ENCODE measurements at places on chromosomes 3 and 15.
A peak's percentile ranks its signal among the peaks of the same experiment; 100 is the strongest.

DNA sequence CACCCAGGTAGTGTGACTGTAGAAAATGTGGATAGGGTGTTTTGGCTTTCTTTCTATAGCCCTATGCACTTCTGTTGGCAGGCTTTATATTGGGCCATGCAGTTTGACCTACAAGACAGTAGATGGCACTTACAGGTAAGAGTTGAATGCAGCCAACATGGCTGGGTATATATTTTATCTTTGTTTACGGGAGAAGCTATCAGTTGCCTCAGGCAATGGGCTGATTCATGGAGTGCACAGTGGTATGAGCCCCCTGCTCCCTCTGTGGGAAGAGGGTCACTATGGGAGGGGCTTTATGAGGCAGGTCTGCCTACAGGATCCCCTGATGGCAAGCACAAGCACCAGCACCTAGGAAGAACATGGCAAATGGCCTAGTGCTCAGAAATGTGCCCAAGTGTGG, 301.2 kb upstream of the CDIN1 start:
- peak; percentile 16 for DNase-seq

DNA sequence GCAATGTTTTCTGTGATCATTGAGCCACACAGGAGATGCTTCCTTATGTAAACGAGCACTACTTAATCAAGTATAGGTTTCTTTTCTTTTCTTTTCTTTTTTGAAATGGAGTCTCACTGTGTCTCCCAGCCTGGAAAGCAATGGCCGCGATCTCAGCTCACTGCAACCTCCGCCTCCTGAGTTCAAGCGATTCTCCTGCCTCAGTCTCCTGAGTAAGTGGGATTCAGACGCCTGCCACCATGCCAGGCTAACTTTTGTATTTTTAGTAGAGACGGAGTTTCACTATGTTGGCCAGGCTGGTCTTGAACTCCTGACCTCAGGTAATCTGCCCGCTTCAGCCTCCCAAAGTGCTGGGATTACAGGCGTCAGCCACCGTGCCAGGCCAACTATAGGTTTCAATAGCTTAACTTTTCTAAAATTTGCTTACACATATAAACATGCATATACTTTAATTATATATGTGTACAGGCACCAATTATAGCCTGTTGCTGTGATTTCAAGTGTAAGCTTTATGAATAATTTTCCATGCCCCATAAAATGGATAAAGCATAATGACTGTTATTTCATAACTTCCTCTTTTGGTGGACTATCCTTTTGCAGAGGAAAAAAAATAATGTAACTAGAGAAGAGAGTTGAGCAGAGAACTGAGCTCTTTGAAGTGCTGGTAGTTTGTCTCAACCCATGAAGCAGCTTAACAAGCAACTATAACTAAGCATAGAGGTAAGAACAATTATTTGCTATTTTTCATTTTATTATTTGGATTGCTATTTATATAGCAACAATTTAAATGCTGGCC, 24.8 kb upstream of the MBNL1 start:
- no peak for DNase-seq

GRCh38 chr3:52088445-52089367, 32.3 kb upstream of the DUSP7 start:
- DNase-seq: peak; percentile 40

DNA sequence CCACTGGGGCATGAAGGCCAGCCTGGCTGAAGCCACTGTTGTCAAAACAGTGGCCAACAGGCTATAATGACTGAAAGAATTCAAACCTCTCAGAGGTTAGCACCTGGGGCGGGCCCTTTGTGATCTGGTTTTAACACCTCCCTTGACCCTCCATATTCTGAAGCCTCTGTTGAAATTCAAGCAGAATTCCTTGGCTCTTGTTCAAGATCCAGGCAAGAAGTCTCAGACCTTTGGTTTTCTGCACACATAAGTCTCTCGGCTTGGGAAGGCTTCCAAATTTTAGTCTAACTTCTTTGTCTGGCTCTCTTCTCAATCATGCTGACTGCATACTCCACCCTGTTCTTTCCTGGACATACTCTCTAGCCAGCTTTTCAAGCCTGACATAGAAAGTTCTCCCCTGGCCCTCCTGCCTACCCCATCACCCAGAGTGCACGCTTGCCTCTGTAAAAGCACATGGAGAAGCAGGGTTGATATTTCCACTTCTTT, 144.5 kb downstream of the PDZRN3 start:
- DNase-seq: peak; percentile 77

- peak; percentile 53 for DNase-seq
Measured at GRCh38 chr3:4904811-4905695, 74.2 kb upstream of the BHLHE40 start.

DNA sequence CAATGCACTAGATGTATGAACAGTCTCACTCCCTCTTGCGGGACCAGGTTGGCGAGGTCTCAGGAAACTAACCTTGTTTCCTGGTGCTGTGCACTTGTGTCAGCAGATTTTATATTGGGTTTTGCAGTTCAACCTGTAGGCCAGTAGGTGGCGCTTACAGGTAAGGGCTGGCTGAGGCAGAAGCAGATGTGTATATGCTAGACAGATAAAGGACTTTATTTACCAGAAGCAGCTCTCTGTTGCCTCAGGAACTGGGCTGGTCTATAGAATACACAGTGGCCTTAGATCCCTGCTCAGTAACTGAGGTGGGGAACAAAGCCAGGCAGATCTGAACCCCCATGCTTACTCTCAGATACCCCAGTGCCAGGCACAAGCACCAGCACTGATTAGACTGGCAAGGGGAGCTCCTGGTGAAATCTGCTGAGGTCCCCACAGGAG, 296.8 kb downstream of the DOCK3 start:
- peak; percentile 19 for DNase-seq

GRCh38 chr3:129822679-129823078, 70.8 kb downstream of the TMCC1 start:
- DNase-seq: peak; percentile 34

DNA sequence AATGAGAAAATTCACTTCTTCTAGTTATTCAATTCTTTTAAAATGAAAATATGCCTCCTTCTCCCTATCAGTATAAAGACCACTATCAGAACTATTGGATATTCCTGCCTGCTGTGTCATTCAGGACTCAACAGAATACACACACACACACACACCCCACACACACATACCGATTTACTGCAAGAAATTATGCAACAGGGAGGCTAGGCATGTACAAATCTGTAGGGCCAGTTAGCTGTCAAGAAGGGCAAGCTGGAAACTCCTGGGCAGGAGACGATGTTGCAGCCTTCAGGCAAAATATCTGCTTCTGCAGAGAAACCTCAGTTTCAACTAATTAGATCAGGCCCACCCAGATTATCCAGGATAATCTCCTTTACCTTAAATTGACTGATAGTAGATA, 13.9 kb upstream of the RYR3 start:
- DNase-seq: no peak

DNA sequence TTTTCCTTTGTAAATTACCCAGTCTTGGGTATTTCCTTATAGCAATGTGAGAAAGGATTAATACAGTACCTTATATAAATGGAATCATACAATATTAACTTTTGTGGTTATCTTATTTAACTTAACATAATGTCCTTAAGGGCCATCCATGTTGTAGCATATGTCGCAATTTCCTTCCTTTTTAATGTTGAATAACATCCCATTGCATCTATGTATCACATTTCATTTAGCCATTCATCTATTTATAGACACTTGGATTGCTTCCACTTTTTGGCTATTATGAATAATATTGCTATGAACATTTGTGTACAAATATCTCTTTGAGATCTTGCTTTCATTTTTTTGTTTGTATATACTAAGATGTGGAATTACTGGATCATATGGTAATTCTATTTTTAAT, 342.2 kb downstream of the PDCD6IP start:
- no peak for DNase-seq

DNA sequence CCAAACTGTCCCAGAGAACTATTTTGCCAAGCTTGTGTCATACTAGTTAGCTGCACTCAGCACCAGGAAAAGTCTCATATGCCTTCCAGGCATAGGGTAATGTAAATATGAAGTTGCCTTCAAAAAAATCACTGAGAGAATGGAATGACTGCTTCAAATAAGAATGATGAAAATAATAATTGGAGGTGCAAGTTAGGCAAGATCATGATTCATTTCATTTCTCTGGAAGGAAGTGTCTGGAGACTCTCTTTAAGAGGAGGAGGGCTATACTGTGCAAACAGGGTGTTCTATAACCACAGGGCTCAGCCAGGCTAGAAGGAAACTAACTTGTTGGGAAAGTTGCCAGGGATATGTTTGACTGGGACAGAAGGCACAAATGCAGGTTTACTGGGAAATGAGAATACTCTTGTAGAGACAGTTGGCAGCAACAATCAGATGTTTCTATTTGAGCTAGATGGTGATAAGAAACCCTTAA, 4.3 kb downstream of the SIDT1 start:
- peak; percentile 22 for DNase-seq

DNA sequence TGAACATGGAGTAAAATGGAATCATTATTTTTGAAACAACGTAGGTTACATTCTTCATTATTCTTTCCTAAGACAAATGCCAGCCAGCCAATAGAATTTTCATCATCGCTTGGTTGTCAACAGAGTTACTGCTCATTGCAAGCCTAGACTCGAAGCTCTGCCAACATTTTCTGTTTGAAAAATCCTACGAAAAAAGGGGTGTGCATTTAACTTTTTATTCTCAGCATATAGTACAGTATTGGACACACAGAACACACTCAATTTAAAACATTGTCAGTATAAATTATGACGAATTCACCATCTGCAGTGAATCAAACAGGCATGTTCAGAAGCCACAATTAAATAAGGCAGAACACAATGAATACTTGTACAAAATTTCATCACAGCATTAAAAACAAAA, 232.1 kb downstream of the NR1D2 start:
- peak; percentile 26 for DNase-seq

DNA sequence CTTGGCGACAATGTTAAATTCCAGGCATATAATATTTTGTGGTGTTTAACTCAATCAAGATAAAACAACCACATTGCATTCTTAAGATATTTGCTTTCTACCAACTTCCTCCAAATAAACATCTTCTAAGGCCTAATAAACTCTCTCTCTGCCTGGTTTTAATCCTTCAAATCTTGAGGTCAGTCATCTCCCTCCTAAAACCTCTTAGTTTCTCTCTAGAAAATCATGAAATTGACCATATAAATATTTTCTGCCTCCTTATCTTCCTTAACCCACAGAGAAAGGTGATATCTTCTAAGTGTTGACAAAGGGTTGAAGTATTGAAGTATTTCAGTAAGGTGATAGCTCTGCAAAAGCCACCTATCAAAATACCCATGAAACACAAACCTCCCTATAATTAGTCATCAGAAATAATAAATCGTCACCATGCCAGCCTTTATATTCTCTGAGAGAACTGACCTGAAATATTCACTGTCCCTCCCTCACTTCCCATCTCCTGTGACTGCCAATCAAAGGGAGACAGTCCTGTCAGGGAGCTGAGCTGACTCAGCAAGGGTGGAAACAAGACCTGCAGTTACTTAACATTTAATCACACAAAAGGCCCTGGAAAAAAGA, 1261.1 kb downstream of the ROBO1 start:
- peak; percentile 48 for DNase-seq

- no peak for DNase-seq
Measured at GRCh38 chr3:131485119-131485518, 17.7 kb downstream of the MRPL3 start.

DNA sequence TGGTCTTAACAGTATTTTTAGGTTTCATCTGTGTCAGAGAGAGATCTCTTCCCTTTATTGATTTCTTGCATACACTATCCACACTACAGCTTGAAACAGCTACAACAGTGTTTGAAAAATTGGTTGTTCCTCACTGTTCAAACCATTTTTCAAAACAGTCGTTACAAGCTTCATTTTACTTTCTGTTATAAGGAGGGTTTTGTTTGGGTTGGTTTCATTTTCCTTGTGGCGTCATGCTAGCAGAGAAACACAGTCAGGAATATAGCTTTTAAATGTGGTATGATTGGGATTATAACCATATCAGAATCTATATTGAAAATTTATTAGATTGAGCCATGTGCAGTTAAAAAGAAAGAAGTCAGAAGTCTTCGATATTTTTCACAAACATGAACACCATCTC, 400.6 kb downstream of the ZBTB20 start:
- DNase-seq: no peak

DNA sequence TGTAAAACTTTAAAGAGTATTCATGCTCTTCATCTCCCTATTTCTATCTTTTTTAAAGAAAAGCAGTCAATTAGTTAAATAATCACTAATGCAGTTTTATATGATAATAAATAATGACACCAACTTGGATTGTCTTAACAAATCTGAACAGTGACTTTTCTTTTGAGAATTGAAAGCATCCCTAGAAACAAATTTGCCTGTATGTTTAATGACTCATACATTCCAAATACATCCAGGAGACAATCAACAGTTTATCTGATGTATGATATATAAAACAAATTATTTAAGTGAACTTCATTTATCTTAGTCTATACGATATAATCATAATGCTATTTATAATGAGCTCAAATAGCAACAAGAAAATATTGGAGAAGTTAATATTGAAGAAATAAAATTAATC, 78.0 kb downstream of the ALCAM start:
- peak; percentile 49 for DNase-seq

GRCh38 chr3:127488141-127488672, 102.3 kb downstream of the TPRA1 start:
- no peak for DNase-seq

- DNase-seq: no peak
Measured at GRCh38 chr3:98002717-98003116, 30.5 kb upstream of the RIOX2 start.

- DNase-seq: no peak
Measured at GRCh38 chr3:11162401-11163345, 8.4 kb downstream of the HRH1 start.

- peak; percentile 68 for DNase-seq
Measured at GRCh38 chr3:37905987-37906674, 44.5 kb downstream of the CTDSPL start.

DNA sequence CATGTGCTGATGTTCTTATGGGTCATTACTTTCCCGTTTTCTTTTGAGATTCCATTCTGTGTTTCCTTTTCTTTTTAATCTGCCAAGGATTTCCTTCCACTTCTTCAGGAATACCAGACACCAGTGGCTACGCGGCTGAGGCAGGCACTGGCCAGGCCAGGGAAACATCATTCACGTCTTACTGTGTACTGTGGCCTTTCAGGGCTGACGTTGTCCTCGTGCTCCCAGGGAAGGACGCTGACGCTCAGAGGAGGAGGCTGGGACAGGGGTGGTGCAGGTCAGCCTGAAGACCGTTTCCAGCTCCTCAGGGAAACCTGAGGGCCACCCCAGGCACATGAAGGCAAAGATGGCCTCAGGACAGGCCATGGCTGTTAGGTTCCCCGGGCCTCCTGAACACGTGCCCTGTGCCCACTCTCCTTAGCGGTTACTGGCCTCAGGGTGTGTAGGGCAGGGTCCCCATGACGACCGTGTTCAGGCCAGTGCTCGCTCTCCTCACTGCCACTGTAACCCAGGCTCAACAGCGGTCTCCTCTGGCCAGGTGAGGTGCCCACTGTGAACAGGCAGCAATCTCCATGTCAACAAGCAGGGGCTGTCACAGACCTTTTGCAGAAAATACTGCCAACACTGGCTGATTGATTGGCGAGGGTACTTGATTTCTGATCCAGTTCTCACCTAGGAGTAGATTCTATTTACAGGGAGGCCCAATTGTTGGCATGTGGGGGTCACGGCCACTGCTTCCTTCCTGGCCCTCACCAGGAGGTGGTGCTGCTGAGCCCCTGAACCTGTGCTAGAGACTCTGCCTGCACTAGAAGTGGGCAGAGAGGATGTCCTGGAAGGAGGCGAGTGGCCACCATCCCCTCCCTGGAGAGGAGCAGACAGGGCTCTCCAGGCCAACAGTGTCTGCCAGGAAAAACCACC, 169.5 kb downstream of the ATP10A start:
- DNase-seq: peak; percentile 23
